ENCODE measurements at places on chromosomes 4 and X. TPM values are rescaled to one million over a fixed set of nuclear protein-coding genes. Genes with fewer than 3 reads are reported as not detected.

The XKRX gene
- total RNA-seq = not detected

The HERC6 gene
- 4.8 TPM for total RNA-seq

The HPF1 gene
- total RNA-seq = 20.6 TPM

The GPR143 gene
- 4.4 TPM for total RNA-seq

The MAOA gene
- 114 TPM for total RNA-seq

The TRIML2 gene
- total RNA-seq = 0.43 TPM

The CXCL6 gene
- total RNA-seq = under 0.01 TPM

The F11 gene
- total RNA-seq = not detected

The ERAS gene
- total RNA-seq = not detected

The PTCHD1 gene
- not detected for total RNA-seq

The ACOT9 gene
- 84.7 TPM for total RNA-seq

The RAB41 gene
- total RNA-seq = not detected

The SULT1E1 gene
- total RNA-seq = 0.22 TPM

The CXCL3 gene
- 0.33 TPM for total RNA-seq

The CPZ gene
- total RNA-seq = not detected

The SPON2 gene
- total RNA-seq = 0.34 TPM

The ADGRG2 gene
- total RNA-seq = under 0.01 TPM

The ARMCX2 gene
- 78.0 TPM for total RNA-seq

The VCX3B gene
- not detected for total RNA-seq

The FGFBP2 gene
- total RNA-seq = not detected

The SLC6A14 gene
- total RNA-seq = not detected

The SLC25A14 gene
- 7.6 TPM for total RNA-seq

The MAGEA1 gene
- total RNA-seq = not detected

The XAGE2 gene
- not detected for total RNA-seq

The SSX3 gene
- not detected for total RNA-seq

The RTL9 gene
- total RNA-seq = not detected

The RADX gene
- total RNA-seq = 0.09 TPM

The DNAAF6 gene
- total RNA-seq = not detected

The AFM gene
- not detected for total RNA-seq

The CT45A9 gene
- total RNA-seq = not detected

The PDHA2 gene
- total RNA-seq = not detected

The ARMCX6 gene
- total RNA-seq = 44.7 TPM

The SERPINA7 gene
- not detected for total RNA-seq

The SERTM2 gene
- not detected for total RNA-seq

The MAGEB1 gene
- total RNA-seq = not detected

The SPARCL1 gene
- total RNA-seq = 0.87 TPM

The GAGE12H gene
- total RNA-seq = not detected

The HSFX4 gene
- not detected for total RNA-seq

The GRID2 gene
- not detected for total RNA-seq

The DGKK gene
- total RNA-seq = not detected

The AMER1 gene
- 1.1 TPM for total RNA-seq

The SPANXC gene
- total RNA-seq = not detected

The PIR gene
- total RNA-seq = 71.6 TPM

The PITX2 gene
- total RNA-seq = 0.09 TPM
